ENCODE measurements at places on chromosomes 11 and 22.

DNA sequence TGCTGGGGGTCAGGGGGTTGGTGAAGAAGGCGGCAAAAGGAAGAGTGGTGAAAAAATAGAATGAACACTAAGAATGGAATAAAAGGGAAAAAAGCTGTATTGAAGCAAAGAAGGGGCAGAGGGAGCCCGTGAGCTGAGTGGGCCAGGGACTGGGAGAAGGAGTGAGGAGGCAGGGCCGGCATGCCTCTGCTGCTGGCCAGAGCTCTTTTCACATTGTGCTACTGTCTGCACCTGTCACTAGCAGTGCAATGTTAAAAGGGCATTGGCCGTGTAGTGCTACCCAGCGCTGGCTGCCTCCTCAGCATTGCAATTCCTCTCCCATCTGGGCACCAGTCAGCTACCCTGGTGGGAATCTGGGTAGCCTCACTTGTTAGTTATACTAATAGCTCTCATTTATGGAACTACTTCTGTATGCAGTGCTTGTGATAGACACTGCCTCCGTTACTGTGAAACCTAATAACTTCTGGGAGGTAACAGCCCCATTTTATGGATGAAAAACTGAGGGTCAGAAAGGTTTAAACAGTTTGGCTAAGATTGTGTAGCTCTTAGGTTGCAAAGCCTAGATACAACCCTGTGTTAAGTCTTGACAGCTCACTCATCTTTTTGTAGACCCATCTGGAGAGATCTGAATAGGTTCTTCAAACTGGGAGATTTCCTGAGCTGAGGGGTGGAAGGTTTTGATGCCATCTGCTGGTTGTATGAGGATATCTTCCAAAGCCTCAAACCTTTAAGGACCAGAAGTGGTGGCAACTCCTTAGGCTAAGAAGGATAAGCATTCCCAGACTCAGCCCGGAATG lies 8.5 kb downstream of the YPEL4 start:
- DNase-seq, result no peak

- DNase-seq, result no peak
Measured at GRCh38 chr11:43072096-43072495, 239.7 kb upstream of the API5 start.

GRCh38 chr22:39446239-39446721 lies 10.5 kb upstream of the MGAT3 start:
- DNase-seq, result no peak

- no peak for DNase-seq
Measured at GRCh38 chr11:6201481-6201880, 2.5 kb downstream of the OR52W1 start.

DNA sequence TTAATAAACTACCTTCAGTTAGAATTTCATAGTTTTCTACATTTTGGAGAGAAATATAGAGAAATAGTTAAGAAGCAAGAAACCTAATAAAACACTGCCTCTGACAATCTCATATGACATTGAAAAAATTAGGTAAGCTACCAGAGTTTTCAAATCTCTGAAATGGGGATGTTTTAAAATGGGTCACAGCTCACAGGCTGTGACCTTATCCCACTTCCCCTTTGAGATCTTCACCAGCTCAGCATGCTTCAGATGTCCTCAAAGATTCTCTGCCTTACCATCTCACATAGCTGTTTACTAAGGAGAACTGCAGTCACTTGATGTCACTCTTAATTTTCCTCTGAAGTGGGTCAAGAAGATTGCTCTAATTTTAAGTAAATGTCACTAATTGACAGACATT lies 717.8 kb downstream of the JRKL start:
- DNase-seq, result no peak

DNA sequence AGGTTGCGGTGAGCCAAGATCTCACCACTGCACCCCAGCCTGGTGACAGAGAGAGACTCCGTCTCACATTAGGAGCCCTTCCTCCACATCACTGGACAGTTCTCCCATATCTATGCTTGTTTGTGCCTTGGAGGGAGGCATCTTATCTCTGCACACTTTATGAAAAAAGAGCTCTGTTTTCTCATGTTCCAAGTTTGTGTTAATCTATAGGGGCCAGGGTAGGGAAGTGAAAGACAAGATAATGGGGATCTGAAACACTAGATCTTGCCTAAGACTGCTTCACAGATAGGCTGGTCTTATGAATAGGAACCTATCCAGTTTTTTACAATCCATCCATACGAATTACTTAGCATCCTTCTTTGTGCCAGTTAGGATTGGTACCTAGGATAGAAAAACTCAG lies 17.1 kb downstream of the OR6Q1 start:
- no peak for DNase-seq

GRCh38 chr11:86931548-86932258 lies 23.5 kb downstream of the FZD4 start:
- DNase-seq, result no peak

DNA sequence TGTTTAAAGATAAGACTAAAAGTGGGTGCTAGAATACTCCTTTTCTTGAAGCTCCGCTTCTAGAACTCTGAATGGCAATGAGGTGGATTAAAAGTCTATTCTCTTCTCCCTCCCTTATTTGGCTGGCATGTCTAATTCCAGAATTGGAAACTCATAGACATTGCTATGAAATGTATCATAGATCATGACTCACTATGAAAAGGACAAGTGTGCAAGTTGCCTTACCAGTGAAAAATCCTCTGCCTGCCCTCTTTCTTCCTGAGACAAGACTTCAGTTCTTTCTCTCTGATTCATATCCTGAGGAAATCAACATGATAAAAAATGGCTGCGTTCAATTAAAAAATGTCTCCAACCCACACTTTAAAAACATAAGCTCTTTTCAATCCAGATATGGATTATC lies 73.2 kb upstream of the BLID start:
- DNase-seq, result no peak

GRCh38 chr11:77602381-77603088 lies 12.8 kb downstream of the AQP11 start:
- no peak for DNase-seq

GRCh38 chr22:37276776-37277175 lies 5.5 kb upstream of the CYTH4 start:
- no peak for DNase-seq

- no peak for DNase-seq
Measured at GRCh38 chr11:63713766-63714165, 32.5 kb downstream of the RTN3 start.

DNA sequence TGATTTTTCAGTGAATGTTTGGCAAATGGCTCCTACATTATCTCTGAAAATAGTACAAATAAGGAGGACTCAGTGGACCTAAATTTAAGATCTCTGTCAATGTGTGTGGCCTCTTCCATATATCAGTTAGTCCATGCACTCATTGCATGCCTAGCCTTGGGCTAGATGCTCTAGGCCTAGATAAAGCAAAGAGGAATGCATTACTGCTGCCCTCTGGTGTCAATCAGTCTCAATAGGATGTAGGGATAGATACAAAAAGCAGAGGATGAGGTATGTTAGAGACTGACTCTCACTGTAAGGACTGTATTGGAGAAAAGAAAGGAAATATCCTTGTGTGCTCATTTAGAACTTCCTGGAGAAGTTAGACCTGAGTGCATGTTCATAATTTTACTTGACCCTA lies 42.0 kb downstream of the MS4A2 start:
- DNase-seq, result no peak

- no peak for DNase-seq
Measured at GRCh38 chr11:94897330-94897768, 76.0 kb downstream of the CWC15 start.

GRCh38 chr11:103582351-103582909 lies 454.0 kb upstream of the DDI1 start:
- DNase-seq, result no peak

GRCh38 chr11:120546312-120547205 lies 35.0 kb downstream of the GRIK4 start:
- peak; percentile 80 for DNase-seq

DNA sequence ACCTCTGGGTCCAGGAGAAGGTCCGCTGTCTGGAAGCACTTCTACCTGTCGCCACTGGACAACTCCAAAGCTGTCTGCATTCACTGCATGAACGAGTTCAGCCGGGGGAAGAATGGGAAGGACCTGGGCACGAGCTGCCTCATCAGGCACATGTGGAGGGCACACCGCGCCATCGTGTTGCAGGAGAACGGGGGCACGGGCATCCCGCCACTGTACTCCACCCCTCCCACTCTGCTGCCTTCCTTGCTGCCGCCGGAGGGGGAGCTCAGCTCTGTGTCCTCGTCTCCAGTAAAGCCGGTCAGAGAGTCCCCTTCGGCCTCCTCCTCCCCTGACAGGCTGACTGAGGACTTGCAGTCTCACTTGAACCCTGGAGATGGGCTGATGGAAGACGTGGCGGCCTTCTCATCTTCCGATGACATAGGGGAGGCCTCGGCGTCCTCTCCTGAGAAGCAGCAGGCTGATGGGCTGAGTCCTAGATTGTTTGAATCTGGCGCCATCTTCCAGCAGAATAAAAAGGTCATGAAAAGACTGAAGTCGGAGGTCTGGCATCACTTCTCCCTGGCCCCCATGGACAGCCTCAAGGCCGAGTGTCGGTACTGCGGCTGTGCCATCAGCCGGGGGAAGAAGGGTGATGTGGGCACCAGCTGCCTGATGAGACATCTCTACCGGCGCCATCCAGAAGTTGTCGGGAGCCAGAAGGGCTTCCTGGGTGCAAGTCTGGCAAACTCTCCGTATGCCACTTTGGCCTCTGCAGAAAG lies 31.0 kb downstream of the ZBED4 start:
- no peak for DNase-seq

- peak; percentile 54 for DNase-seq
Measured at GRCh38 chr22:49487950-49488349, 339.7 kb downstream of the BRD1 start.

- DNase-seq, result no peak
Measured at GRCh38 chr22:21451545-21452520, 15.4 kb upstream of the TMEM191C start.

DNA sequence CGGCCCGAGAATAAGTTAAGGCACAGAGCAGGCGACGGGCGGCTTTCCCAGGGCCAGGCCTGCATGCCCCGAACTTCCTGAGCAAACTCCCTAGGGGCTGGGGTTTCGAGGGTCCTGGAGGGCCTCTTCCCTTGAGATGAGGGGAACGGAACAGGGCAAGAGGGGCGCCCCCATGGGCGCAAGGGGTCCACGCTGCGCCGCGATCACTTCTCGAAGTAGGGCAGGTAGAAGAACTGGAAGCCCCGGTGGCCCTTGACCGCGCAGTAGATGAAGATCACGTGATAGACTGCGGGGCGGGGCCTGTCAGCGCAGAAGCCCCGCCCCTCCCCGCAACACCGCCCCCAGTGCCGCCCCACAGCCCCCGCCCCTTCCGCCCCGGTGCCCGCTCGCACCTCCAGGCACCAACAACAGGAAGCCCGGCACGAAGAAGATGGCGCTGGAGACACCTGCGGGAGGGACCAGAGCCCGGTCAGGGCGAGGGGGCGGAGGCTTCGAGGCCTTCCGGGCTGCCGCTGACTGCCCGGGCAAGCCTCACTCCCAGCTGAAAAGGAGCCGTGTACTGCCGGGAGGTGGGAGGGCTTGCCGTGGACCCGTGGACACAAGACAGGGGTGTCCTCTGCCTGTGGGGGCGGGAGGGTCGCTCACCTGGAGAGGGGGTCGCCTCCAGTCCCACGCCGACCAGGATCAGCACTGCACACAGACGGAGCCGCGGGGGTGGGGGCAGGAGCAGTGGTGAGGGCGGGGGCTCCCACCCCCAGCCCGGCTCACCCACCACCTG lies 4.5 kb downstream of the TMEM134 start:
- DNase-seq, result peak; percentile 85

- no peak for DNase-seq
Measured at GRCh38 chr11:26914968-26915367, 78.9 kb upstream of the FIBIN start.

GRCh38 chr22:49848690-49849160 lies 4.9 kb upstream of the ZBED4 start:
- DNase-seq, result no peak

DNA sequence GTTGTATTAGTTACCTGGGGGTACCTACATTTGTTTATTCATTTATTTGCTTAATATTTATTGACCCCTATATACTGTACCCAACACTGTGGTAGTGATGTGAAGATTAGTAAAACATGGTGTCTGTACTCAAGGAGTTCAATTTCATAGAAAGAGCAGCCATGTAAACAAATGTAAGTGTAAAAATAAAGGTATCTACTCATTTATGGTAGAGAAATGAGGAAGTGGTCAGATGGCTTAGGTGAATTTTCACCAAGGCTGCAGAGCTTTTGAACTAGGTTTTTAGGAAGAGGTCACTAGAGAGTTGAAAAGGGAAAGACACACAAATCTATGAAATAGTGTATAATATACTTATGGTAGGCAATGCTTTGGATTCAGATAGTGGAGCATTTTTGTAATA lies 11.1 kb downstream of the CTR9 start:
- DNase-seq, result no peak

DNA sequence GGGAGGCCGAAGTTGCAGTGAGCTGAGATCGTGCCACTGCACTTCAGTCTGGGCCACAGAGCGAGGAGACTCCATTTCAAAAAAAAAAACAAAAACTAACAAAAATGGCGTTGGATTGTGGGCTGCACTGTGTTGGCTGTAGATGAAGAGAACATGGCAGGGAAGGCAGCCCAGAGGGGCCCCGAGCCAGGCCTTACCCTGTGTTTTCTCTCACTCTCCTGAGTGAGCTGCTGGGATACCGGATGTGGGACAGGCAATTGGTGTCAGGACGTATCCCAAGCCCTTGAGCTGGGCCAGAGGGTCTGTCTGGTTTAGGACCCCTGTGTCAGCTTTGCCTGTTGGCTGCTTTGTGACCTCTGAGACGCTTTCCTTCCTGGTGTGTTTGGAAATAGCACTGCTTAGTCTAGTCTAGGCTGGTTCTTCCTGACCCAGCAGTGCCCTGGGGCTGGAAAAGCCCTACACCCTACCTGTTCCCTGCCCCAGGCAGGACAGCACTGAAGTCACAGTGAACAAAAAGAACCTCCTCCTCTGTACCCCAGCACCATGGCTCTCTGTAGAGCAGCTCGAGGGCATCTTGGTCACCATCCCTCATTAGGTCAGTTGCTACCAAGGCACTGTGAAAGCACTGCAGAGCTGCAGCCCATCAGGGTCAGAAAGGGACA lies 17.8 kb downstream of the CHADL start:
- no peak for DNase-seq

GRCh38 chr11:2215230-2215560 lies 43.6 kb upstream of the TH start:
- no peak for DNase-seq

DNA sequence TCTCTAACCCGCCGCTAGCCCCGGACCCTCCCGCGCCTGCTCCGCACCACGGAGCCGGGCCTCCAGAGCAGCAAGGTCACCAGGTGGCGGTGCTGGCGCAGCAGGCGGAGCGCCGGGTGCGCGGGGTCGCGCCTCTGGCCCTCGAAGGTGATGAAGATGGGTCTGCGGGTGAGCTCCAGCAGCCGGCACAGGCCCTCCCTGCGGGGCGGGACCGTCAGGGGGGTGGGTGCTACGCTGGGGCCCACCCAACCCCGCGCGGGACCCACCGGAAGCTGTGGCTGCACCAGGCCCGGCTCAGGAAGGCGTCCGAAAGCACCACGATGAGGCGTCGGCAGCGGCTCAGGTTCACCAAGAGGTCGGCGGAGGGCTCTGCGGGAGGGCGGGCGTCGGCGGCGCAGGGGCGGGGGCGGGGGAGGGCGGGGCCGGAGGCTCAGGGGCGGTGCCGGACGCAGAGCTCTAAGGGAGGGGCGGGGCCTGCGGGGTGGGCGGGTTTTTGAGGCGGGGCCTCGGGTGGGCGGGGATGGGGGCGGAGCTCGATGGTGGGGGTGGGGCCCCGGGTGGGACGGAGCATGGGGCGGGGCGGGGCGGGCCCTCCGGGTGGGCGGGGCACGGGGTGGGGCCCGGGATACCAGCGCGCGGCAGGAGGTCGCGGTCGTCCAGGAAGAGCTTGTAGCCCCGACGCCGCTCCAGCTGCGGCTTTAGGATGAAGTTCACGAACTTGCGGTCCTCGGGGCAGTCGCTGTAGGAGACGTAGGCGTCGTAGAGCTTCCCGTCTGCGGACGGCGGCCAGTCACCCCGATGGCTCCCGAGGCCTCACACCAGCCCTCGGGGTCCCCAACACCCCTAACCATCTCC lies 7.8 kb downstream of the SIGIRR start:
- DNase-seq, result no peak
